Breast epithelium (tissue), 4 donors: ENCODE measurements at places on chromosomes 16 and 17.

GRCh38 chr17:28906706-28907438 is 4.0 kb upstream of the DHRS13 start:
- H3K4me1 ChIP-seq: no peaks in the 10 kb centered on the region
- peaks cover 5% of the 10 kb centered on the region for H3K36me3 ChIP-seq
- no peak for DNase-seq

DNA sequence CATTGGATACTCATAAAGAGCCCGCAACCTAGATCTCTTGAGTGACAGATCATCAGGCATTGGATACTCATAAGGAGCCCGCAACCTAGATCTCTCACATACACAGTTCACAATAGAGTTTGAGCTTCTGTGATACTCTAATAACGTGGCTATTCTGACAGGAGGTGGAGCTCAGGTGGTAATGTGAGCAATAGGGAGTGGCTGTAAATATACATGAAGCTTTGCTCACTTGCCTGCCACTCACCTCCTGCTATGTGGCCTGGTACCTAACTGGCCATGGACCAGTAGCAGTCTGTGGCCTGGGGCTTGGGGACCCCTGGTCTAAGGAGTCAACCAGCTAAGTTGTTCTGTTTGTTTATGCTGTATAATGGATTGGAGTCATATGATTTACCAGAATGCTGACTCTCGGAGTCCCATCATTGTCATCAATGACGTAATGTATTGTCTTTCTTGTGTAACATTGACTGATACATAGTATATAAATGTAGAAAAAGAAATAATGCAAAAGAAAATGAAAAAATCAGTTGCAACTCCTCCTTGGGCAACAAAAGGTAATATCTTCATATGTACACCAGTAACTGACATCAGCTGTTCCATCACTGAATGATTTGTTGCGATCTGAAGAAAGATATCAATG is 17.5 kb downstream of the ABCA9 start:
- no peak for DNase-seq
- H3K27me3 ChIP-seq: no peaks in the 10 kb centered on the region
- no peaks in the 10 kb centered on the region for H3K4me1 ChIP-seq
- no peak overlapping the region for H3K27ac ChIP-seq

DNA sequence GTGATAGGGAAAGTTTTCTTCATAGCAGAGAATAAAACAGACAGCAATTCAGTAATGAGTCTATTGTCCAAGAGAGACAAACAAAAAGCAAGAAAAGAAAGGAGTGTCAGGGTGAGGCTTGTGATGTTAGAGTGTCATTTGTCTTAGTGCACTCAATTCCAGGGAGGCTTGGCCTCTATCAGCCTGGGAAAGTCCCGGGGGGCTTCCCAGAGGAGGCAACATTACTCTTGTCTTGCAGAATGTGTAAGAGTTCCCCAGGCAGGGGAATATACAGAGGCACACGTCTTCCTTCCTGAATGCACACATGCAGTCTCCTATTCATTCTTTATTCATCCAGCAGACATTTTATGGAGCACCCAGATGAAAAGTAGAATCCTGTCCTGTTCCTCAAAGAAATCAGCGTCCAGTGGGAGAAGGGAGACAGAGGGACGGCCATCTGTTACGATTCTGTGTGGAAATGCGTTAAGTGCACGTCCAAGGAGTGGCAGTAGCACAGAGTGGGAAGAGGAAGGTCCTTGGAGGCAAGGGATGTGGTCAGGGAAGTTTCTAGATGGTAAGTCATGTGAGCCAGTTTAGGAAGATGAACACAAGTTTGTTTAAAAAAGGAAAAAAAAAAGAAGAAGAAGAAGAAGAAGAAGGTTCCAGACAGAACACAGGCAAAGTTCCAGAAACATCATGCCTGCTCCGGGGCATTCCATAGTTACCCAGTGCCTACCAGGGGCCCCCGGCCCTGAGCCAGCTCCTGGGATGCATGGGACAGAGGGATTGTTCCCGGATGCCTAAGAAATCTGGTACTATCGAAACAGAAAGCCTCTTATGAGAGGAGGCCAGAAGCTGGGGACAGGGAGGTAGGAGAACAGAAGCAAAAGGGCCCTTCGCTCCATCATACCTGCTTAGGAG is 21.1 kb downstream of the CACNG4 start:
- no peak for DNase-seq
- no peak overlapping the region for H3K4me3 ChIP-seq
- no peaks in the 10 kb centered on the region for H3K36me3 ChIP-seq
- no peaks in the 10 kb centered on the region for H3K4me1 ChIP-seq

GRCh38 chr16:11721781-11722467 is 20.7 kb downstream of the TXNDC11 start:
- no peak overlapping the region for H3K27ac ChIP-seq
- H3K4me3 ChIP-seq: no peak overlapping the region
- no peaks in the 10 kb centered on the region for H3K27me3 ChIP-seq
- no peak for DNase-seq
- no peaks in the 10 kb centered on the region for H3K36me3 ChIP-seq
- H3K4me1 ChIP-seq: no peaks in the 10 kb centered on the region

GRCh38 chr16:2469399-2470233 is 1.5 kb upstream of the NTN3 start:
- H3K27ac ChIP-seq: no peak overlapping the region
- H3K4me3 ChIP-seq: no peak overlapping the region
- peaks cover 23% of the 10 kb centered on the region for H3K4me1 ChIP-seq
- DNase-seq: no peak
- no peaks in the 10 kb centered on the region for H3K36me3 ChIP-seq

DNA sequence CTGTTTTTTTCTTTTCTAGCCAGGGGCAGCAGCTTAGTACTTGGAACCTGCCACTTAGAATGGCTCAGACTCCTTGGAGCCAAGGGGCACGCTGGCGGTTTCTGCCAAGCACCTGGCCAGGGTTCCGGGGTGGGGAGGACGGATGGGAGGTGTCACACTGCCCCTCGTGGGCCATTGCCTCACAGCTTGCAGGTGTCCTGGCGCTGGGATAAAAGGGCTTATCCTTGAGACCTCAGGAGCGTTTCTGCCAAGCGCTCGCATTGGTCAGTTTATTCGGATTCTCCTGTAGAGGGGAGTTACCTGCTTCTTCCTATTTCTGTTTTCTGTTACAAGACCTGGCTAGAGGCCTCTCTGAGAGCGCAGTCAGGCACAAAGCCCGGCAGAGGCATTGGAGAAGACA is 234.6 kb downstream of the MSI2 start:
- H3K27me3 ChIP-seq: no peaks in the 10 kb centered on the region
- no peaks in the 10 kb centered on the region for H3K36me3 ChIP-seq
- H3K27ac ChIP-seq: no peak overlapping the region
- DNase-seq: peak; percentile 62

- H3K27me3 ChIP-seq: peaks cover 15% of the 10 kb centered on the region
- DNase-seq: no peak
- H3K36me3 ChIP-seq: no peaks in the 10 kb centered on the region
- H3K4me3 ChIP-seq: no peak overlapping the region
- H3K4me1 ChIP-seq: no peaks in the 10 kb centered on the region
Observed at GRCh38 chr16:5472552-5472951, 375.0 kb upstream of the EEF2KMT start.

GRCh38 chr16:66428682-66429251 is 1.7 kb downstream of the BEAN1 start:
- H3K27me3 ChIP-seq: peaks cover 2% of the 10 kb centered on the region
- no peaks in the 10 kb centered on the region for H3K36me3 ChIP-seq
- H3K4me3 ChIP-seq: no peak overlapping the region
- no peaks in the 10 kb centered on the region for H3K4me1 ChIP-seq
- H3K27ac ChIP-seq: no peak overlapping the region

DNA sequence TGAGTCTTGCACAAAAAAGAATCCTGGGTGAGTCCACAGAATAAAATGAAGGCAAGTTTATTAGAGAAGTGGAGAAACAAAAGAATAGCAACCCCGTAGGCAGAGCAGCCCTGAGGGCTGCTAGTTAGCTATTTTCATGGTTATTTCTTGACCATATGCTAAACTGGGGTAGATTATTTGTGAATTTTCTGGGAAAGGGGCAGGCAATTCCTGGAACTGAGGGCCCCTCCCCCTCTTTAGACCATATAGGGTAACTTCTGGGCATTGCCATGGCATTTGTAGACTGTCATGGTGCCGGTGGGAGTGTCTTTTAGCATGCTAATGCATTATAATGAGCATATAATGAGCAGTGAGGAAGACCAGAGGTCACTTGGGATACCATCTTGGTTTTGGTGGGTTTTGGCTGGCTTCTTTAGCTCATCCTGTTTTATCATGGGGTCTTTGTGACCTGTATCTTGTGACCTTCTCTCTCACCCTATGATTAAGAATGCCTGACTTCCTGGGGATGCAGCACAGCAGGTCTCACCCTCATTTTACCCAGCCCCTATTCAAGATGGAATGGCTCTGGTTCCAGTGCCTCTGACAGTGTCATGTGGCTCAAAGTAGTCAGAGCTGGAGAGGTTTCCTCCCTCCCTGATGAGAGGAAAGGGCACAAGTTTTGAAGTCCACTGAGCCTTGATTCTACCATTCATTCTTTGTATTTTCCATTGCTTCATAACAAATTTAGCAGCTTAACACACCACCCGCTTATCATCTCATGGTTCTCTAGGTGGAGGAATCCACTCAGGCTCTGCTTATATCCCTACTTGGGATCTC is 55.7 kb upstream of the LGALS9 start:
- no peak overlapping the region for H3K4me3 ChIP-seq
- no peaks in the 10 kb centered on the region for H3K36me3 ChIP-seq
- no peaks in the 10 kb centered on the region for H3K4me1 ChIP-seq
- DNase-seq: no peak
- no peaks in the 10 kb centered on the region for H3K27me3 ChIP-seq
- H3K27ac ChIP-seq: no peak overlapping the region

- H3K4me1 ChIP-seq: no peaks in the 10 kb centered on the region
- H3K4me3 ChIP-seq: no peak overlapping the region
- peak overlapping the region; percentile 74 for H3K27ac ChIP-seq
- no peak for DNase-seq
Observed at GRCh38 chr17:68711858-68712257, 110.7 kb upstream of the FAM20A start.

- no peaks in the 10 kb centered on the region for H3K27me3 ChIP-seq
- no peaks in the 10 kb centered on the region for H3K4me1 ChIP-seq
- no peaks in the 10 kb centered on the region for H3K36me3 ChIP-seq
Observed at GRCh38 chr17:71580220-71580619, 540.6 kb upstream of the SOX9 start.
